OCI-LY7 (cell line): ENCODE measurements at places on chromosomes 11 and 22.

- no peak for DNase-seq
Measured at GRCh38 chr22:25051983-25052710, 99.6 kb downstream of the KIAA1671 start.

DNA sequence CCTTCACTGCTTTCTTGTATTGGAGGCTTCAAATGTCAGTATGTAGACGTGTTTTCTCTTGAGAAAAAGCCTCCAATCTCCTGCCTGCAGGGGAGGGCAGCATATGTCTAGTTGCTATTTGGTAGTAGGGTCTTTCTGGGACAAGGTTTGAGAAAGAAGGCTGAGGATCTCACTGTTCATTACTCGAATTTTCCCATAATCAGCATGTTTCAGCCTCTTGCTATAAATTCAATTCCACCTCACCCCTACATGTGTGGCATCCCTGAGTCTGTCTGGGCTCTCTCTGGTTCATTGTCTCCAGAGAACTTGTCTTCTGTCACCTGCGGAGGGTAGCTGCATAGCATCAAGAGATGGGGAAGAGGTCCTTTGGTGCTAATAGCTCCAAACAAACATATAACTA, 19.5 kb upstream of the CCDC83 start:
- DNase-seq: no peak

DNA sequence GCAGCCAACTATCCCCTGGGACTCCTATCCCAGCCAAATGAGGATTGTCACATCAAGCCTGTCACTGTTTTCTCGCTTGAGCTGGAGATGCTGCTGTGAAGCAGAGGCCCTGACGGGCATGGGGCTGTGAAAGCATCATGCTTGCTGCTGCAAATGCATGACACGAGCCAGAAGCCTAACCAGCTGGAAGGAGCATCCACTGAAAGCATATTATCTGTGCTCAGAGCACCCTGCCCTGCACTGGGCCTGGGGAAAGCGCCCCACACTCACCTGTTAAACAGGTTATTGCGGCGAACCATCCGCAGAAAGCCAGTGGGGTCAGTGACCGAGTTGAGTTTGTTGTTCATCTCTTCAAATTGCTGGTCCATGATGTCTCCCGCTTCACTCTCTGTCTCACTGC, 110.9 kb upstream of the PITPNB start:
- no peak for DNase-seq

DNA sequence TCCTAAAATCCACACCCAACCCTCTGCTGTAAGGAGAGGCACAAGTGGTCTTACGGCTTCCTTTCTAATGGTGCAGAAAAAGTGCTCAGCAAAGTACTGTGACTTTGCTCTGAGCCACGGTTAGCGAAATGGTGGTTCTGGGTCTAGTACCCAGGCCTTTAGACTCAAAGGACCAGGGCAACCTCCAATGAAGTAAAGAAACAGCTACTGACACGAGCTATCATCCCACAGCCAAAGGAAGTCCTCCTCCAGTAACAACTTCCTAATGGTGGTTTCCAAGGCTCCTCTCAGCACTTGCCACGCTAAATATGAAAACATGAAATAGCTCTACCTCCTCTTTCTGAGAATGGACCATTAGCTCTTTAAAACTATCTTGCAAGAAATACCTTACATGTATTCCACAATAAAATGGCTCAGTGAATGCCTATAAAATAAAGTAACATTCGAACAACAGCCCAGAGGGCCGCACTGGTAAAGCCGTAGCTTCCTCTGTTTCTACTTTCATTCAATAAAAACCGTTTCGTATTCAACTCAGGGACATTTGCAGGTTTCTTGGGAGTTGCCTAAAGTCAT, 122.4 kb downstream of the ETS1 start:
- no peak for DNase-seq

- DNase-seq: no peak
Measured at GRCh38 chr11:77200351-77201268, 72.6 kb downstream of the MYO7A start.

DNA sequence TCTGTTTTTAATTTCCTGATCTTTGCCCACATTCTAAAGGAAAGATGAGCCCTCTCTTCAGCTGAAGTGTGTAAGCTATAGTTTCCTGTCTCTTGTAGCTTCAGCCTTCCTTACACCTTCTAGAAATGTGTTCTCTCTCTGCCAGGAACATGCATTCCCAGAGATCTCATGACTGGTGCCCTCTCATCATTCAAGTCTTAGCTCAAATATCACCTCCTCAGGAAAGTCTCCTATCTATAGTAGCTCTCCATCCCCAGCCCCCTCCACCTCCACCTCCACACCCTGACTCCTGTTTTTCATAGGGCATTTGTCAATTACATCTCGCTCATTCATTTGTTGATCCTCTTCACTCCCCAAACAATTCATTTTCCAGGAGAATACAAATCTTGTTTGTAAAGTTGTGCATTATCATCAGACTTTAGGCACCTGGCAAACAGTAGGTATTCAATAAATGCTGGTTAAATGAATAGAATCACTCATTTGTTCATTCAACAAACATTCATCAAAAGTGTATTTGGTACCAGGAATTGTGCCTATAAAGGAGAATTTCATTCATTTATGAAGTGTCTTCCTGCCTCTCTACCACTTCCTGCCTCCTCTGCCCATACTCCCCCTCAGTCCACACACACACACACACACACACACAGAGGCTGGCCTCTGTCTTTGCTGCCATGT, 160.3 kb downstream of the BBOX1 start:
- no peak for DNase-seq

DNA sequence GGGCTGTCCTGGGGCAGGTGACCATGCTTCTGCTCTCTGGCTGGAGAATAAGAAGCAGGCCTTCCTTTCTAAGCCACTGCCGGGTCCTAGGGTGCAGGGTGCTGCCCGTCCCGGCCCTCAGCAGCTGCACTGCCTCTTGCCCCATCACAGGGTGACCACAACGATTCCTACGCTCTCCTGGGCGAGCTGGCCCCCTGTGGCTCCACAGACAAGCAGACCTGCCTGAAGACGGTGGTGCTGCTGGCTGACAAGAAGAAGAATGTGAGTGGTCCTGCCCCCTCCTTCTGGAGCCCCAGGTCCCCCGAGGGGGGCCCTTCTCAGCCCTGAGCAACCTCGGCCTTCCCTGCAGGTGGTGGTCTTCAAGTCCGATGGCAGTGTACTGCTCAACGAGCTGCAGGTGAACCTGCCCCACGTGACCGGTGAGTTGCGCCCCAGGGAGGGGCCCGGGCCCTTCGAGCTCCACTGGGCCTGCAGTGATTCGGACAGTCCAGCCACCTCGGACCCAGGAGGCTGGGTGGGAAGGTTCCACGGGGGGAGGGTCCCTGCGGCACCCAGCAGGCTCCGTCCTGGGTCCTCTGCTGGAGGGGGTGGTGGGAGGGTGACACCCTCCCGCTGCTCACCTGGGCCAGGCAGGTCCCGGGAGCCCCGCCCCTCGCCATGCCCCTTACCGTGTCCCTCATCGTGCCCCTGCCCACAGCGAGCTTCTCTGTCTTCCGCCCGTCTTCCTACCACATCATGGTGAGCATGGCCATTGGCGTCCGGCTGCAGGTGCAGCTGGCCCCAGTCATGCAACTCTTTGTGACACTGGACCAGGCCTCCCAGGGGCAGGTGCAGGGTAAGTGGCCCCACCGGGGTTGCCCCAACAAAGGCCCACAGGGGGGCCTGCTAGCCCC, 8.3 kb downstream of the MUC2 start:
- DNase-seq: no peak

GRCh38 chr22:26977741-26978376, 320.5 kb downstream of the MIAT start:
- no peak for DNase-seq

- no peak for DNase-seq
Measured at GRCh38 chr11:86415026-86415425, 40.3 kb downstream of the CCDC81 start.

DNA sequence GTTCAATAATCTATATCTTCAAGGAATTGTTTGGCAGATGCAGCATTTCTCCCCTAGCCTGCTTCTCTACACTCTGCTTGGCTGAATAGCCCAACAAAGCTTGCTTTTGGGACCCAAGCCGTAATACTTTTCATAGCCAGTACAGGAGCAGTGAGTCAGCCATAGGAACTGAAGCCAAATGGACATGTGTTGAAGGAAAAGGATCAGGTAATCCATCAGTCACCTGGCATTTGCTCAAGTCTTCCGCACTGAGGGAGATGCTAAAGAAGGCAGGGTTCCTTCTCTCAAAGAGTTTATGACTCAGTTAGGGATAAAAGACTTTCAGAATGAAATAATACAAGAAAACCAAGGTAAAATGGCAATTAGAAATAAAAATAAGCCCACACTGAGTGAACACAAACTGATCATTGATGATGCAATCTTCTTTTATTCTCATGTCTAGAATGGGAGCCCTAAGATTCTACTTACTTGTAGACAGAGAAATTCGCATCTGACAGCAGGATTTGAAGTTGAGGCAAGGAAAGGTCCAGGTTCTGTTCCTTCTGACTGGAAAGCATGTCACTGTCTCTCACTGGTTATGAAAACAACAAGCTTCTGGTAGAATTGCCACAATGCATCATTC, 13.2 kb downstream of the C11orf87 start:
- no peak for DNase-seq

- DNase-seq: no peak
Measured at GRCh38 chr11:73196576-73196975, 21.5 kb upstream of the P2RY2 start.

DNA sequence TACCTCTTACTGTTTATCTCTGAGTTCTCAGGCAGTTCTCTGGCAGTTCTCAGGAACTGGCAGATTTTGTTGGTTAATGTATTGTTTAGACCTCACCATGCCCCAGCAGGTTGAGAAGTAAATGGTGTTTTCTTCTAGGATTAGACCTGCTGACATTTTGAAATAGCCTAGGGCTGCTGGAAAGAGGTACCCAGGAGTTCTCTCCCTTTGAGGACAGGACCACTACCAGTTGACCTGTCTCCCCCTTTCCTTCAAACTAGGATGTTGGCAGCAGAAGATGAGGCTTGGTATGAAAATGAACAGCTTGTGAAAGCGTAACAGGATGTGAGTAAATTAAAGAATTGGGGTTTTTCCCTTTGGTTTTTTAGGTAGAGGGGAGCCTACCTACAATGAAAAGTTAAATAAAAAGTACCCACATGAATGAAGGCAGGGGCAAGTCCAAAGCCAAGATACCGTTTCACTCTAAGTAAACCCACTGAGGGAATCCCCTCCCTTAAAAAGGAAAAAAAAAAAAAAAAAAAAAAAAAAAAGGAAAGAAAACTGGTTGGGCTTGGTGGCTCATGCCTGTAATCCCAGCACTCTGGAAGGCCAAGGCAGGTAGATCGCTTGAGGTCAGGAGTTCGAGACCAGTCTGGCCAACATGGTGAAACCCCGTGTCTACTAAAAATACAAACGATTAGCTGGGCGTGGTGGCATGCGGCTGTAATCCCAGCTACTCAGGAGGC, 96.2 kb downstream of the PDHX start:
- no peak for DNase-seq

DNA sequence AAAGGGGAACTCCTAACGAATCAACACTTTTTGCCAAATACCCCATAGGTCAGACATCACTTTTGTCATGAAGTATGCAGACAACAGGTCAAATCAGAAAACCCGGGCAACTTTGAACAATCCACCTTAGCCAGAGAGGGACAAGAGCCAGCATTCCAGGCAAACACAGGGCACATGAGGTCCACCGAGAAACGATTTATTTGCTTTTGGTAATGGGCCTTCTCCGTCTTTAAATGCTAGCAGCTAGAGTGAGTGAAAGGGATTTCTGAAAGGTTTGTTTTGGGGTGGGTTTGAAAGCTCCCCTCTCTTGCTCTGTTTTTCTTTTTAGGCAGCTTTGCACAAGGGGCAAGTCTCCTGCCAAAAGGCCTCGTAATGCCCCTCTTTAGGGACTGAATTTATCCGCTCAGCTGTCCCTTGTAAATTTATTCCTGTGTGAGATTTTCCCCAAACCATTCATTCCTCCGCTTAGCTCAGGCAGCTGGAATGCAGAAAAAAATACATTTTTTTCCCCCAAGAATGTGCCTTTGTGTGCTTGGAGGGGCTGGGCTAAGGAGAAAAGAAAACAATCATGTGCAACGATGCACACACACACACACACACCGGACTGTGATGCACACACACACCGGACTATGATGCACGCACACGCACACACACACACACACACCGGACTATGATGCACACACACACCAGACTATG, 196.9 kb downstream of the SNX19 start:
- no peak for DNase-seq

GRCh38 chr22:17387356-17387755, 18.1 kb downstream of the CECR2 start:
- DNase-seq: no peak

- no peak for DNase-seq
Measured at GRCh38 chr11:104738208-104738607, 160.1 kb downstream of the CASP12 start.

GRCh38 chr11:133526790-133527189, 5.5 kb downstream of the OPCML start:
- DNase-seq: no peak

GRCh38 chr11:34792814-34793258, 123.3 kb downstream of the APIP start:
- DNase-seq: no peak

DNA sequence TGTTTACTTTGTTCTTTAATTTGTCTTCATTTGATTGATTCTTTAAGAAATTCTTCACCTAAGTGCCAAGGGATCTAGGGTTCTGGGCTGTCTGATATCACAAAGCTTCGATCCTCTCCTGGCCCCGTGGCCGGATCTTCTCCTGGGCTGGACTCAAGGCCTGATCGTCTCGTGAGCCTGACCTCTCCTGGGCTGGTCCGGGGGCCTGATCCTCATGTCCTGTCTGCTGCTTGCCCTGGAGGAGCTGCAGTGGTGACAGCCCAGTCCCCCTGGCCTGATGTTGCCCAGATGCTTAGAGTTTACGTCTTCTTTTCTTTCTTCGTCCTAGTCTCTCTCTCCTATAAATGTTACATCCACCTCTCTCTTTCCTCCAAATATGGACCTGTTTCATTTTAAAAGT, 3.3 kb downstream of the NADSYN1 start:
- no peak for DNase-seq

- DNase-seq: no peak
Measured at GRCh38 chr11:40162901-40163883, 1296.3 kb downstream of the LRRC4C start.

DNA sequence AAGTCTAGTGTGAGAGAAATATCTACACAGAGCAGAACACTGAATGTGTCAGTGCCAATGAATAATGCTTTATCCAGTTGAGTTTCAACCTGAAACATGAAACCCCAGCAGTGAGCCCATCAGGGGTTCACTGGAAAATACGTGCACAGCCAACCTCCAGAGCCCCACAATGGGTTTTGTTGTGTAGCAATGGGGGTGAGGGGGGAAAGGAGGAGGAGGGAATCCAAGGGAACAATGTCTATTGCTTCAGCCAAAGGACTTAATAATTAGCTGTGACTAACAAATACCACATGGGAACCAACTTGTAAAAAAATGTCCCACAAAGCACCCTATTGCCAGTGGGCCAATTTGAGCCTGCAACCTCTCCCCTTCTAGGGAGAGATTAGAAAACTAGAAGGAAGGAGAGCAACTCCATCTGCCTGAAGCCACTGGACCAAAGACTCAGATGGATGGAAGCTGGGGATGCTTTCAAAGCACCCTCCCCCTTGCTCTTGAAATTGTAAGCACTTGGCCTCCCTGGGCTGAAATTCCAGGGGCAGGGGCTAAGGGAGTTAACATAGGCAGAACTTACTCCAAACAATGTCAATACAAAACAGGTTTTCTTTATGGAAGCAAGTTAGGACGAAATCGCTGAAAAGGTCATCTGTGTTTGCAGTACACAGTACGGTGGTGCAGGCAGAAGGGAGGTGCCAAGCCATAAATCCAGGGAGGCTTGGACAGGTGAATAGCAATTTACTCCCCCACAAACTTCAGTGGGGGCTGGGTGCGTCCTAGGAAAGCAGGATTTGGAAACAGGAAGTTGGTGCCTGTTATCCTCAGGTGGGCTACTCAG, 99.8 kb downstream of the ARL14EP start:
- DNase-seq: no peak

- DNase-seq: peak; percentile 79
Measured at GRCh38 chr11:112219476-112220232, 6.6 kb upstream of the PTS start.
